Mesenchymal stem cell (in vitro differentiated cells and primary cell): ENCODE measurements at places on chromosomes 7 and 10.

DNA sequence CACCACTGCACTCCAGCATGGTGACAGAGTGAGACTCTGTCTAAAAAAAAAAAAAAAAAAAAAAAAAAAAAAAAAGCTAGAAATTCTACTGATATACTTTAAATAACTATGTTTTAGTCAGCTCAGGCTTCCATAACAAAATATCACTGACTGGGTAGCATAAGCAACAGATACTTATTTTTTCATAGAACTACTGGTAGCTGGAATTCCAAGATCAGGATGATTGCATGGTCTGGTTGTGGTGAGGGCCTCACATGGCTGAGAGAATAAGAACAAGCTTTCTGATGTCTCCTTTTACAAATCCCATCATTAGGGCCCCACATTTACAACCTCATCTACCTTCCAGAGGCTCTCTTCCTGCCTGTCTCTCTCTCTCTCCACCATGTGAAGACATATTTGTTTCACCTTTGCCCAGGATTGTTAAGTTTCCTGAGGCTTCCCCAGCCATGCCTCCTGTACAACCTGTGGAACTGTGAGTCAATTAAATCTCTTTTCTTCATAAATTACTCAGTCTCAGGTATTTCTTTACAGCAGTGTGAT is 126.7 kb upstream of the SEMA3C start:
- DNase-seq: no peak

GRCh38 chr10:31064348-31064747 is 32.7 kb upstream of the ZNF438 start:
- DNase-seq: peak; percentile 58

- no peak for DNase-seq
These were observed 2.8 kb upstream of the CYP3A4 start for GRCh38 chr7:99786726-99787335.

DNA sequence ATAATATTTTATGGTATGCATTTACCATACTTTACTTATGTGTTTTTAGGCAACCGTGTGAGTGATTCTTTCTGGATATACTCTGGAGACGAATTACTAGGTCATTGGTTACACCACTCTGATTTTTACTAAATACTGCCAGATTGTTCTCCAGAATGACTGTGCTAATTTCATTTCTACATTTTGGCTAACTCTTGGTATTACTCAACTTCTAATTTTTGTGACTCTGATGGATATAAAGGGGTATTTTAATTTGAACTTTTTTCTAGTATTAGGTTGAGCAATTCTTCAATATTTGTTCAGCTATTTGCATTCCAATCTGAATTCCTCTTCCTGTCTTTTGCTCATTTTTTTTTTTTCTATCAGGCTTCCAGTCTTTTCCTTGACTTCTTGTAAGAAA is 223.6 kb downstream of the MDFIC start:
- no peak for DNase-seq

- no peak for DNase-seq
These were observed 38.3 kb downstream of the CADPS2 start for GRCh38 chr7:122847871-122848473.

DNA sequence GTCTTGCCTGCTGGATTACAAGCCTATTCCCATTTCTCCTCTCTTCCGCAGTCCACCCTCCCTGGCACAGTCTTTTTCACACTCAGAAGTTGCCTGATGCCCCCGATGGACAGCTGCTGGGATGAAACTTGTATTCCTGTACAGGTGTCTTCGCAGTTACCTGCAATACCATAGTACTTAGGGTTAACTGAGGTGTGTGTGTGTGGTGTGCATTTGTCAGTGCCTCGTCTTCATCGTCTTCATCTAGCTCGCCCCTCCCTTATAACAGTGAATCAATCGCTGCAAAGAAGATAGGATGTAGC is 11.0 kb downstream of the NXPH1 start:
- no peak for DNase-seq

DNA sequence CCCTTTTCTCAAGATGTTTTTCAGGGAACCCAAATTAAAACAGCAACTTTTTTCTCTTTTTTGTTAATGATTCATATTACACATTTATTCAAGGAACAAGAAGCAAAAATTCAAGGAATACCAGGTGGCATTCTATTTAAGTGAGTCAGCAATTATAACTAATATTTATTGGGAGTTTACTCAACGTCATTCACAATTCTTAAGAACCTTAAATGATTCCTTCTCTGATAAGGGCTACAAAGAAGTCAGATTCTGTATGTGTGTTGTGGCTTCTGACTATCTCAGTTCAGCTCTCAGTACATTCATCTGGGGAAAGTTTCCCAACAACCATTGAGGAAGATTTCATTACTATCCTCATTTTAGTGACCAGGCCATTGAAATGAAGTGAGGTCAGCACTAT is 470.7 kb upstream of the AKR1E2 start:
- DNase-seq: peak; percentile 6

DNA sequence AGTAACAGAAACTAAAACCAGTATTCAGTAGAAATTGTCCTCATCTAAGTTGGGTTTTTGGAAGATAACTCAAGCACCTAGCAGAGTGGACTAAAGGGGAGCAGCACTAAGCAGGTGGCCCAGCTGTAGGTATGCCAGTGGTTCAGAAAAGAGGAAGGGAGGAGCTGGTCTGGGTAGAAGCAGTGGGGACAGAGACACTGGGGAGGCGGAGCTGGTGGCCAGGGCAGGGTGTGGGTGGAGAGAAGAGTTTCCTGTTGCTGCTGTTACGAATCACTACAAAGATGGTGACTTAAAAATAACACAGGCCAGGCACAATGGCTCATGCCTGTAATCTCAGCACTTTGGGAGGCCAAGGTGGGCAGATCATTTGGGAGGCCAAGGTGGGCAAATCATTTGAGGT is 136.2 kb downstream of the WDR11 start:
- DNase-seq: no peak

GRCh38 chr7:131331806-131332205 is 4.1 kb downstream of the MKLN1 start:
- no peak for DNase-seq

DNA sequence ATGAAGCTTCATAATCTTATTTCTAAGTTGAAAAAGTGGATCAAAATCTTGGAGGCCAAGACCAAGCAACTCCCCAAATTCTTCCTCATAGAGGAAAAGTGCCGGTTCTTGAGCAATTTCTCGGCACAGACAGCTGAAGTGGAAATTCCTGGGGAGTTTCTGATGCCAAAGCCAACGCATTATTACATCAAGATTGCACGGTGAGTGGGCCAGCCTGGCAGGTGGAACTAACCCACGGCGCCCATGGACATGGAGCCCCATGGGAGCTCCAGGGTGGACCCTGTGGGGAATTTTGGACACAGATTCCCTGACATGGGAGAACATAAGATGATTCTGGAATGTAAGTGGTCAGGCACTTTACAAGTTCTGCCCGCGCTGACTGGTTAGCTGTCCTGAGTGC is 125.9 kb downstream of the TRRAP start:
- no peak for DNase-seq

- DNase-seq: peak; percentile 80
These were observed 59.4 kb downstream of the CDK14 start for GRCh38 chr7:90655566-90655965.

GRCh38 chr7:76296743-76297740 is 5.4 kb upstream of the HSPB1 start:
- peak; percentile 84 for DNase-seq

DNA sequence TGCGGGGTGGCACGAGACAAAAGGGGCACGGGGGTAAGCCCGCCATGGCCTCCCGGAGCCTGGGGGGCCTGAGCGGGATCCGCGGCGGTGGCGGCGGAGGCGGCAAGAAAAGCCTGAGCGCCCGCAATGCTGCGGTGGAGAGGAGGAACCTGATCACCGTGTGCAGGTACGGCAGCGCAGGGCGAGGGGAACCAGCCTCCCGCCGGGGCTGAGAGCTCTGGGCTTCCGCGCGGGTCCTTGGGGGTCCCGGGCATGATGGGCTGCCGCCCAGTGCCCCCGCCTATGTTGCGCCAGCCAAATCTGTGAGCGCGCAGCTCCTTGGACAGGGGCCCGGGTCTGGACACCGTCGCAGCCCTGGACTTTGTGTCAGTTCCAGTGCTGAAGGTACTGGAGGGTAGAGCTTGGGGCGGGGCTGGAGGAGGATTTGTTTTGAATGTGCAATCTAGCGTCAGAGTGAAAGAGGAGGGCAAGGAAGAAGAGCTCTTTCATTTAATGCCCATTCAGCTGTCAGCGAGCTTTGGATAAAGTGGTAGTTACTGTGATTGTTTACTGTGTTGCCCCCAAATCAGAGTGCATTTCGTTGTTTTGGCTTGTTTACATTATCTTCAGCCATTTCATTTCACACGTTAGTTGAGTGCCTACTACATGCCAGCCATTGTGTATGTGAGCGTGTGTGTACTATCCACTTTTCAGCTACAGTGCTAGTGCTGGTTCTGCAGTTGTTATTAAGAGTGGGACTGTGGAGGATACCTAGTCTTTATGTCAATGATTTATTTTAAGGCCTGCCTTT is 777 bp downstream of the RUNDC3B start:
- DNase-seq: peak; percentile 18

DNA sequence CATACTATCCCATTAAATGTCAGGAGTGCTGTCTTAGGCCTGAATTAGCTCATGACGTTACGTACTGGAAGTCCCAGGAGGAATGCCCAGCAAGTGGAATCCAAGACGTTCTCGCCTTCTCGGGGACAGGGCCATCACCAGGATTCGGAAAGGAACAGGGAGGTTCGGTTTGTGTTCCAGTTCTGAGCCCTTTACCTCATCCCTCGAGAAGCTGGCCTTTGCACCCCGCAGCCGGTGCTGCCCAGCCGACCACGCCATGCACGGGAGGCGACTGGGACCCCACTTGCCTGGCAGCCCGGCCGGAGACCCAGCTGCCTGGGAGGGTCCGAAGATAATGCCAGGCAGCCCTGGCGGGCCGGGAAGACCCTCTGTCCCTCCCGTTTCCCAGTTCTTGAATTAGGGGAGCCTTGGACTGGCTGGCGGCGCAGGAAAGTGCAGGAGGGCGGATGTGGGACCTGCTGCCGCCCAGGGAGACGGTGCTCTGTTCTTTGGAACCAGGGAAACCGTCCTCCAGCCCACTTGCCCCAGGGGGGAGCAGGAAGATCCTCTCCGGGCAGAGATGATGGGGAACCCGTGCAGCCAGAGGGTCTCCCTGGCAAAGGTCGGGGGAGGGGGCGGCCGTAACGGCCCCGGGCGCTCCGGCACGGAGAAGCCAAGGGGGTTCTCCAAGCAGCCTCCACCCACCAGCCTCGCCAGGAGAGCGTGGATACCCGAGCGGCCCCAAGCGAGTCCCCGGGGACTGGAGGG is 671 bp upstream of the CHST3 start:
- no peak for DNase-seq

DNA sequence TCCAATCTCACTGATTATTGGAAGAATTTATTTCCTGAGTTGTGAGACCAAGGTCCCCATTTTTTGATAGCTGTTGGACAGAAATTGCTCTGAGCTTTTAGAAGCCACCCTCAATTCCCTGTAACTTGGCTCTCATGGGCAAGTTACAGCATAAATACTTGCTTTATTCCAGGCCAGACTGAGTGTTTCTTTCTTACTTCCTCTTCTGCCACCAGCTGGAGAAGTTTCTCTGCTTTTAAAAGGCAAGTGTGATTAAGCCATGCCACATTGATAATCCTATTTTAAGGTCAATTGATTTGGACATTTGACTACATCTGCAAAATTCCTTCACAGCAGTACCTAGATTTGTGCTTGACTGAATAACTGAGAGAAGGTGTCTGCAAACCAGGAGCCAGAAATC is 14.1 kb upstream of the TAS2R41 start:
- no peak for DNase-seq

DNA sequence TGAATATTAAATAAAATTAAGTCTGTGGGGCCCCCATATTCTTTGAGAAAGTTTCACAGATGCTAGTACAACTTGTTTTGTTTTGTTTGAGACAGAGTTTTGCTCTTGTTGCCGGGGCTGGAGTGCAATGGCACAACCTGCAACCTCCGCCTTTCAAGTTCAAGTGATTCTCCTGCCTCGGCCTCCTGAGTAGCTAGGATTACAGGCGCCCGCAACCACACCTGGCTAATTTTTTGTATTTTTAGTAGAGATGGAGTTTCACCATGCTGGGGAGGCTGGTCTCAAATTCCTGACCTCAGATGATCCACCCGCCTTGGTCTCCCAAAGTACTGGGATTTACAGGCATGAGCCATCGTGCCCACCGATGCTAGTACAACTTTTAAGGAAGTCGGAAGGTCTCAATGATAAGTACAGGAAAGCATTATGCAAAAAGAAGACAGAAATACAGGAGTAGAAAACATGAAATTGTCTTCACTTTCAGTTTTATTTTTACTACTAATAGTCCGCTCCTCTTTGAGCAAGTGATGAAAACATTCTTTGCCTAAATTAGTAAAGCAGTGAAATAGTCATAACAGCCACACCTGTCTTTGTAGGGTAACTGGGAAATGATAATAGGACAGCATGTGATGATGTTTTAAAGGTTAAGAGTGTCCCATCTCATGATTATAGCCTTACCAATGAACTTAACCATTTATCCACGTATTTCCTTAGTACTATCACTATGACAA is 147.5 kb downstream of the SEMA3D start:
- no peak for DNase-seq

- no peak for DNase-seq
These were observed 24.9 kb downstream of the PAXIP1 start for GRCh38 chr7:154978017-154978416.

- DNase-seq: peak; percentile 12
These were observed 8.1 kb upstream of the POLD2 start for GRCh38 chr7:44131173-44132029.

- no peak for DNase-seq
These were observed 10.6 kb downstream of the BHLHA15 start for GRCh38 chr7:98221611-98222532.

GRCh38 chr7:40437936-40438634 is 303.3 kb downstream of the SUGCT start:
- DNase-seq: peak; percentile 6

DNA sequence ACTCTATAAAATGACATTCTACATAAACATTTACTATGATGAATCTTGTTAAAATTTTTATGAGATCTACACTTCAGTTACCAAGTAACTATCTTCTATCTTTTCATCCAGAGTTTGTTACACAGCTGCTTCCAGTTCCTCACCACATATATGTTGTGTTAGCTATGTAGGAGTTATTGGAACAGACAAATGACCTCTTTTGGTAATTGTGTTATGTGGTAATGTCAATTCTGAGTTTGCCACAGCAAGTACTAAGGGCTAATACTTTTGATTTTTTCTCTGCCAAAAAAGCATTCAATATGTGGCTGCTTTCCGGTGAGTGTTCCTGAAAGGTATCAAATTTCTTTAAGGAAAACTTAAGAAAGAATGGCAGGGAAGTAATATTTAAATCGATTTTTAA is 573.9 kb upstream of the PCDH15 start:
- no peak for DNase-seq
